ENCODE measurements at places on chromosomes 7 and 10.

GRCh38 chr10:109454691-109455090 lies 468.6 kb downstream of the XPNPEP1 start:
- DNase-seq: no peak

- DNase-seq: no peak
These were observed 258.7 kb downstream of the CCDC3 start for GRCh38 chr10:12742771-12743170.

DNA sequence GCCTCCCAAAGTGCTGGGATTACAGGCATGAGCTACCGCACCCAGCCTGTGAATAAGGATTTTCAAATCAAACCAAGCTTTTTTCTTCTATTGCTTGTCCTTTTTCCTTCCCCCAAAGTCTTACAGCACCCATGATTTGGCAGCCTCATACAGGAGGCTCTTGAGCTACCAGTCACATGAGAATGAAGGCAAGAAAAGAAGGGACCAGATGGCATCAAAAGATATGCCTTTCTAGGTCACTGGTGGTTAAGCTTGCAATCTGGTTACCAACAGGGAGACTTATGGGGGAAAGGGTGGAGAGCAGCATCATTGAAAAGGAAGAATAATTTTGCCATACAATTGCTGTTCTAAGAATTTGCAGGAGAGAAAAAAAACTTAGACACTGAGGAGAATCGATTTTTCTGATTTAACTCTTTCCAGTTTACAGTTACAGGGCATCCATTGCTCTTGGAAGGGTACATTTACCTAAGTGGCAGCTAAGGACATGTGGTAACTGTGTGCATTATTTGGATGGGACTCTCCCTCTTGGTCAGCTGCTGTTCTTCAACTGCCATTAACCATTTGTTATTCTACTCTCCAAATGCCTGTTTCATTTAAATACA lies 29.5 kb downstream of the SMNDC1 start:
- peak; percentile 44 for DNase-seq

DNA sequence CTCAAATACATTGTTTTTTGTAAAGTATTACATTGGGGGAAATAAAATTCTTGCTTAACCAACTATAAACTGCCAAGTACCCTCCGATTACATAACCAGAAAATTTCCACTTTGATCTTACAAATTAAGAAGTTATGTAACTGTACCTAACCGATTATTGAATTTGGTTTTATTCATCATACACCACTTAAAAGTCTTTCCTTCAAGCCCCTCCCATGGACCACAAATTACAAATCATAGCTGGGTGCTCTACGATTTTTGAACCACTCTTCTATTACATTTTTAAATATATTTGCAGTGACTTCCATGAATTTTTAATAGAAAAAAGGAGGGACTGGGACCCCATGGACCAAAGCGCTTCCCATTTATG lies 630 bp downstream of the ZNF680 start:
- DNase-seq: peak; percentile 54

DNA sequence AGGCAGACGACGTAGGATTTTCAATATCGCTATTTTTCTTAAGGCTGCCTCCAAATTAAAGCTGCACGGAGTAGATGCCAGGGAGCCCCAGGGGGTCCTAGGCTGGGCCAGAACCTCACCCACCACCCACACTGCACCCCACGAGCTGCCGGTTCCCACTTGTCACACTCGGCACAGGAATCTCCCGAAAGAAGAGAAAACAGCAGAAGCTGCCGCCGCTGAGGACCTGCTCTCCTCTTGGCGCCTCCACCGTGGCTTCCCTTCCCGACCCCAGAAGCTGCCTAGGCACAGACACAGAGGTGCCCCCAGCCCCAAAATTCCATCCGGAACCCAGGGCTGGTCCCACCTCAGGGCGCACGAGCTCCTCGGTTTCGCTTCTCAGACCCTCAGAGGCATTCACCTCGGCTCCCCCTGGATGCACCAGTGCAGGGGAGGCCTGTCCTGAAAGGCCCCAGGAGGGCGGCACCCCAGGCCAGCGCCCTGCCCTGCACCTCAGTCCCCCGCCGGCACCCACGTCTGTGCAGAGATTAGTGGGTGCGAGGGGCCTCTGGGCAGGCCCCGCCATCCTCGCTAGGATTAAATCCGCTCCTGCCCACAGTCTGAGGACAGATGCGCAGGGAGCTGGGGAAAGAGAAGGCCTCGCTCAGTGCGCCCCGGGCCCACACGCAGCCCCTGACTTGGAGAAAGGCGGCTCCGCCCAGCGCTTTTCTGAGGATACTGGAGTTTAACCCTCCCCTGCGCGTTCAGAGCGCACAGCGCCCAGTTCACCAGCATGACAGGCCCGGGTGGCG lies 99.2 kb downstream of the PTPRN2 start:
- DNase-seq: no peak

DNA sequence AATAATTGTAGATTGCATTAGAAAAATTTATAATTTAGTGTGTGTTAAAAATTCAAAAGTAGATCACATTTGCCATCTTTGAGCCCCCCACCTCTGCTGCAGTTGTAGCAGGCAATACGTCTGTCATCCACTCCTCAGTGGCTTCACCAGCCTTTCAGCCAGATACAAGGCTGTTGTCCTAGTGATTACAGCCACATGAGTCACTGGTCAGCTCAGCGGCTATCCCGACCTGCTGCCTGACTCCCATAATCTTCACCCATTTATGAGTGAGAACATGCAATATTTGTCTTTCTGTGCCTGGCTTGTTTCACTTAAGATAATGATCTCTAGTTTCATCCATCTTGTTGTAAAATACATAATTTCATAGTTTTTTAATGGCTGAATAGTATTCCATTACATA lies 9.2 kb downstream of the OR2A5 start:
- no peak for DNase-seq

- DNase-seq: no peak
These were observed 50.5 kb downstream of the STRA8 start for GRCh38 chr7:135283959-135284638.

DNA sequence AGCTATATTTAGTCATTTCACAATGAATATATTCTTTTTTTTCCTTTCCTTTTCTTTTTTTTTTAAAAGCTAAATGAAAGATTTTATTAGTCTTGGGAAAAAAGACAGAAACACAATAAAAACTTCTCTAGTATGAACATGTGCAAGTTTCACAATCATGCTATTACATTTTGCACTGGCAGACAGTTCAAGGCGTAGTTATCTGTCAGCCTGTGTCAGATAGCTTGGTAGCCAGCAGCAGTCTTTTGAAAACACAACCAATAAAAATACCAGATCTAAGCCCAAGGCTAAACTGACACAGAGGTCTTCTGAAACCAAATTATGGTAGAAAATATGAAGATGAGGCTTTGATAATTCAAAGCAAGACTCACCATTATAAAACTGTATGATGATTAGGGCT lies 205.8 kb upstream of the TEX47 start:
- DNase-seq: no peak

DNA sequence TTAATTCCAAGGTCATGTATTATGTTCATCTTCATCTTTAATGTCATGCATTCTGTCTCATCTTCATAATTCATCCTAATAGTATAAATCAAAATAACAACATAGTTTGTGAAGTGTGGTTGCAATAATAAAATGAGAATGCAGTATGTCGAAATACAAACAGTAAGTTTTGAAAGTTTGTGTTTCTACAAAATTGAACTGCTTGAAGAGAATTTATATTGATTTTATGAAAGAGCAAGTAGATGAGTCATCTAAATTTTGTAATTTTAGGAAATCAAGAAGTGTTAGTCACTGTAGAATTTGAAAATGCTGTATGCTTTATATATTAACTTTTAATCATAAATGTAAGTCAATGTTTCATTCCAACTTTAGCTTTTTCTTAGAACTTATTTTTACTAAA lies 190.5 kb upstream of the PPP1R3A start:
- DNase-seq: no peak

- peak; percentile 66 for DNase-seq
These were observed 1.4 kb downstream of the WNT16 start for GRCh38 chr7:121330053-121330833.

DNA sequence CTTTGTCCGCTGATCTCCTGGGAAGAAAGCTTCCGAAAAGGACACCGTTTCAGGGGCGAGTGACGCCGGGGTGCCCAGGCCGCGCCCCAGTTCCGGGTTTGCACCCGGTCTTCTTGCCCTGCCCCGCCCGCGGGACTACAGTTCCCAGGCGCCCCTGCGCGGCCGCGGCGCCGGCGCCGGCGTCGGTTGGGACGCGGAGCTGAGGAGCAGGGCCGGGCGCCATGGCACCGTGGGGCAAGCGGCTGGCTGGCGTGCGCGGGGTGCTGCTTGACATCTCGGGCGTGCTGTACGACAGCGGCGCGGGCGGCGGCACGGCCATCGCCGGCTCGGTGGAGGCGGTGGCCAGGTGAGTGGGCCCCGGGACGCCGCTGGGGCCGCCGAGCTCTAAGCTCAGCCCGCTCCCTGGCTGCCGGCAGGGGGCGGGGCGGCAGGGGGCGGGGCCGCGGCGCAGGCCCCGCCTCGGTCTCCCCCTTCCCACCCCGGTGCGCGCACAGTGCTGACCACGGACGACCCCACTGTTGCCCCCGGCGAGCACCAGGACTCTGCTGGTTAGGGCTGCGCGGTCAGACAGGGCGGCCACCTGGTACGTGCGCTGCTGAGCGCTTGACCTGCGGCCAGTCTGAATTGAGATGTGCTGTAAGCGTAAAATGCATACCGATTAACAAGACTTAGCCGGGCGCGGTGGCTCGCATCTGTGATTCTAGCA lies at the start of gene LHPP:
Gene LHPP, plus strand, starts transcription at position 182 of the 706 bp plus-strand sequence. Its CDS starts 40 bp downstream, at position 222.
- DNase-seq: peak; percentile 2

DNA sequence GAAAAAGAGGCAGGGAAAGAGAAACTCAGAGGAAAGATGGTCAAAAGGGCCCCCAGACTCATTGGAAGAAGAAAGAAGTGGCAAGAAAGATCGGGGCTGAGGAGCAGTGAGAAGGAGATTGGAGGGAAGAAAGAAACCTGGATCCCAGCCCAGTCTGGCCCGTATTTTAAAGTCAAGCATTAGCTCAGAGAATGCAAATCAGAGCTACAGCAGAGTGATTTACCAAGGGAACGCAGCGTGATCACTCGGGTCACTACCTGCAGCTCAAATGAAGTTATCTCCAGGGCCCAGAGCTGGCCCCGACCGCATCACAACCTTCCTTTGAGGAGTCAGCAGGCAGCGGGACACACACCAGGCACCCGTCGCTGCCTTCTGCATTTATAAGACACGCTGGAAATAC lies 72.8 kb downstream of the CARD11 start:
- no peak for DNase-seq

DNA sequence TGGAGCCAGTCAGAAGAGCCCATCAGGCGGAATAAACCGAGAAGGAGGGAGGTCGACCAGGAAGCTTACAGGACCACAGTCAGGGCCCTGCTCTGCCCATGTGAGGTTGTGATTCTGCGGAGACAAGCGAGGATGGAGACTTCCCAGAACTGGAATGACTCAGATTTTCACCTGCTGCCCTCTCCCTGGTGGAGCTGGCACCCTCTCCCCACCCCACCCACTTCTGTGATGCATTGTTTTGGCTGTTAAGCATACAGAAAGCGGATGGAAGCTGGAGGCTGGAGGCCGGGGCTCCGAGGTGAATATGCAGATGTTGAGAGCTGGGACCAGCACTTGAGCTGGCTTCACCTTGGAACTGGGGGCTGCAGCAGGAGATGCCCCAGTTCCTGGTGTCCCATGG lies 57.4 kb downstream of the NPTX2 start:
- no peak for DNase-seq

GRCh38 chr10:28432210-28432676 lies 100.7 kb upstream of the WAC start:
- peak; percentile 67 for DNase-seq

- DNase-seq: peak; percentile 52
These were observed at the start of gene CNNM1 for GRCh38 chr10:99329304-99329553. Gene CNNM1, plus strand, starts transcription at chr10:99329356. Its CDS starts 32 bp downstream, at chr10:99329388.

DNA sequence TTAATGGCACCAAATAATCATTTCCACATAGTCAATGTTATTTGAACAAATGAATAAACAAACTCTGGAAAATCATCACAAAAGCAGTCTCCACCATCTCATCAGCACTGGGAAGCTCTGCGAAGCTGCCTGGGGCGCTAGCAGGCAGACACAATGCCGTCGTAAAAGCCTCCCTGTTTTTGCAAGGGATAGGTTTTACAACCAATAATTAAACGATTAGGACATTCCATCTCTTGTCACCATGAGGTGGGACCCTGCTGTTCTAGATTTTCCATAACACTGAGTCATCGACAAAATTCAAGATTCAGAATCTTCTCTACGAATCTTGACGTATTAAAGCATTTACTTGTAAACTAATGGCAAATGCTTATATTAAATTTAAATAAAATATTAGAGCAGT lies 172.8 kb upstream of the AKR1E2 start:
- DNase-seq: no peak

DNA sequence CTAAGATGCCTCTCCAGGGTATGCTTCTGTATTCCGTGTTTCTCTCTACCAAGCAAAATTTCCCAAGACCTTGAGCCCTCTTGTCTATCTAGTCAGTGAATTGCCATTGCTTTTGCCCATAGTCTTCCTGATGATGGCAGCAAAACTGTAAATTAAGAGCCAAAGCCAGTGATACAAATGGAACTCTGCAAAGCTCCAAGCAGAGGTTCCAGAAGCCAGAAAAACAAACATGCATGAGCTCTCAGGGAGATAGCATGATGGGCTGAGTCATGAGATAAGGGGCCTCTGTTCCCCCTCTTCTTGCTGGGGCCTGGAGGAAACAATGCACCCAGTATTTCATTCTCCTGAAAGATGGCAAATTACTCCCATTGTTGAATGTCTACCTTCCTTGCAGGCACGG lies 24.7 kb downstream of the LSMEM1 start:
- no peak for DNase-seq

GRCh38 chr7:100400656-100401055 lies 27.4 kb downstream of the PILRA start:
- DNase-seq: peak; percentile 3

DNA sequence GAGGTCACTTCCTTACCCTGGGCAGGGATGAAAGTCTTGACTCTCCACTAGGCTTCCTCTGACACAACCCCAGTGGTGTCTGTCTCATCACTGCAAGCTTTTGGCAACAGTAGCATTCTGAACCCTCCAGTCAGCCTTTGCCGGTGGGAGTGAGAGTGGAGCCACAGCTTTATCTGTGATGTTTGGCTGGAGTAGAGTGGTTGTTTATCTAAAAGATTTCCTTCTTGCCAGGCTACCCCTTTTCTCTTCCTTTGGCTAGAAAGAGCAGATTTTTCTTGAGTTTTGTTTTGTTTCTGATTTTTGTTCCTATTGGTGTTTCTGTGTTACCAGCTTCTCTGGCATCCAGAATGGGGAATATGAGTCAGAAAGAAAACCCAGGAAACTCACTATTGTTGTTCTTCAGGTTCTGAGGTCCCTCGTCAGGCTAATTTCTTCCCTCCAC lies 98.9 kb upstream of the KIF5B start:
- no peak for DNase-seq

GRCh38 chr10:69668721-69669120 lies 38.7 kb downstream of the FAM241B start:
- no peak for DNase-seq

GRCh38 chr7:11988186-11988585 lies 156.2 kb upstream of the THSD7A start:
- DNase-seq: no peak
